ENCODE measurements at places on chromosomes 11 and 22.
A peak's percentile ranks its signal among the peaks of the same experiment; 100 is the strongest.

DNA sequence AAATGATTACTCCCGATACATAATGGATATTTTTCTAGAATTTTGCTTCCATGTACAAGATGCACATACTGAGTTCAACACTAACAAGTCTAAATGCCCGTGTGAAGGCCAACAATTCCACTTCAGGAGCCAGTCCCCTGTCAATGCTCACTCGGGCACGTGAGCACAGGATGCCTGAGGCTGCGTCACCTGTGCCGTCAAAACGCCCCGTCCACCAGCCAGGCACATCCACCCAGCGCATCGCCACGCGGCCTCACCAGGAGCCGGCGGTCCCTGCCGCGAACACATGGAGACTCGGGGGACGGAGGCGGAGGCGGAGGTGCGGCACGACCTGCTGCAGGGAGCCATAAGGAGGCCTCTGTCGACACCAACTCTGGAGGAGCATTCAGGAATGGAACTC lies 9.8 kb downstream of the TOLLIP start:
- DNase-seq: no peak

DNA sequence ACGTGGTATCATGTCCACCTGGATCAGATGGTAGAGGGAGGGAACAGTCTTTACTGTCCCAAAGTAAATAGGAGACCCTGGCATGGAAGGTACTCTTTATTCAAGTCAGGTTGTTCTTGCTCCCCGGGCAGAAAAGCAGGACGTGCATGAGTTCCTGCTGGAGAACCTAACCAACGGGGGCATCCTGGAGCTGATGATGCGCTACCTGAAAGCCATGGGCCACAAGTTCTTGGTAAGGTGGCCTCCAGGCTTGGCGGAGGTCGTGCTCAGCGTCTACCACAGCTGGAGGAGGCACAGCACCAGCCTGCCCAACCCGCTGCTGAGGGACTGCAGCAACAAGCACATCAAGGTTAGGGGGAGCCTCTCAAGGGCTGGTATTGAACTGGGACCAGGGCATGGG lies 48.7 kb downstream of the CABIN1 start:
- no peak for DNase-seq

GRCh38 chr11:114273890-114274635 lies 22.1 kb upstream of the NNMT start:
- DNase-seq: no peak

GRCh38 chr11:16157327-16157726 lies 199.0 kb downstream of the SOX6 start:
- no peak for DNase-seq

GRCh38 chr22:48948575-48949170 lies 879.0 kb downstream of the BRD1 start:
- peak; percentile 7 for DNase-seq

- no peak for DNase-seq
These were observed 28.2 kb downstream of the KCTD17 start for GRCh38 chr22:37079668-37080171.

DNA sequence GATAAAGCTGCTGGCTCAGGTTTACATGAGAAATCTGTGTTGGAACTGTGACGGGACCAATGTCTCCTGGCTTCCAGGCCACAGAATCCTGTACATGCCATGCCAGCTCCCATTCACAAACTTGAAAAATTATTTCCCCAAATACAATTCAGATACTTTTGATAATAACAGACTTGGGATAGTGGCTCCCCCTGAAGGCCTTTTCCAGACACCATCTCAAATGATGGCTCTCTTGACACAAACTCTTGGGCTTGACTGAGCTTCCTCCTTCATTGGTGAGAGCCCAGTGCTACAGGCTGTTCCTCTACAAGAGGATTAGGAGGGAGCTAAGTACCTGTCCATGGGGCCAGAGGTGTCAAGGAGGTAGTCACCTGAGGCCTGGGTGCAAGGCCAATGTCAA lies 104.7 kb upstream of the PAX6 start:
- DNase-seq: no peak

GRCh38 chr11:76962583-76963416 lies 71.4 kb upstream of the B3GNT6 start:
- no peak for DNase-seq

Data from head of caudate nucleus (tissue), 42 donors.